ENCODE measurements at places on chromosomes 12 and 14.

- no peak for DNase-seq
Measured at GRCh38 chr12:54708826-54709225, 60.7 kb upstream of the DCD start.

DNA sequence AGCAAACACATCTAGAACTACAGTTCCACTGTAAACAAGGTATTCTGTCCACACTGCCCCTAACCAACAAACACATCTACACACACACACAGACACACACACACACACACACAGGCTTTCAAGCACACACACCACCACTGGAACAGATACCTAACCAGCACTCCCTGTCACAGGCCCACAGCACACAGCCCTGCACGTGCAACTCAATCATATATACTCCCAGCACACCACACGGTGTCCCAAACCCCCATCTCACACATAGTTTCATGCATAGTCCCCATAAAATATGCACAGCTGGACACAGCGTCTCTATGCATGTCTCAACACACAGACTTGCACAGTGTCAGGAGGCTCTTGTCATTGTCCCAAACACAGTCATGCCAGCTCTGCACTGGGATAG lies 27.6 kb downstream of the KRT8 start:
- no peak for DNase-seq

DNA sequence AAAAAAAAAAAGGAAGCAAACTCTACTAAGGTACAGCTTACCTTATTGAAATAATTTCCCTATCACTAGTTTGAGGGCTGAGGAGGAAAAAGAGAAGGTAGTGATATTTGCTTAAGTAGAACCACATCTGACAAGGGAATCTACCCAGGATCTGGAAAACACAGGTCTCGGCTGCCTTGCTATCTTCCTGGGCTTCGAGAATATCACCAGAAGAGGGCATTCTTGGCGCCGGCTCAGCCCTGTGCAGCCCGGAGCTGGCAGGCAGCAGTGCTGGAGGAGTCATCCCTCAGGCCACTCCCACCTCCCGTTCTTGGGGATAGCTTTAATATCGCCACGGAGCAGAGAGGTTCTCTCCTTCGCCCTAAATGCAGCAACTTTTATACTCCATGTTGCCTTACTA lies 1181.2 kb downstream of the VRK1 start:
- peak; percentile 56 for DNase-seq

GRCh38 chr12:121116318-121117225 lies 16.1 kb upstream of the P2RX7 start:
- DNase-seq: no peak

GRCh38 chr12:126139355-126139754 lies 1074.1 kb downstream of the AACS start:
- no peak for DNase-seq

GRCh38 chr12:120713861-120714482 lies 3.7 kb downstream of the UNC119B start:
- DNase-seq: peak; percentile 53

DNA sequence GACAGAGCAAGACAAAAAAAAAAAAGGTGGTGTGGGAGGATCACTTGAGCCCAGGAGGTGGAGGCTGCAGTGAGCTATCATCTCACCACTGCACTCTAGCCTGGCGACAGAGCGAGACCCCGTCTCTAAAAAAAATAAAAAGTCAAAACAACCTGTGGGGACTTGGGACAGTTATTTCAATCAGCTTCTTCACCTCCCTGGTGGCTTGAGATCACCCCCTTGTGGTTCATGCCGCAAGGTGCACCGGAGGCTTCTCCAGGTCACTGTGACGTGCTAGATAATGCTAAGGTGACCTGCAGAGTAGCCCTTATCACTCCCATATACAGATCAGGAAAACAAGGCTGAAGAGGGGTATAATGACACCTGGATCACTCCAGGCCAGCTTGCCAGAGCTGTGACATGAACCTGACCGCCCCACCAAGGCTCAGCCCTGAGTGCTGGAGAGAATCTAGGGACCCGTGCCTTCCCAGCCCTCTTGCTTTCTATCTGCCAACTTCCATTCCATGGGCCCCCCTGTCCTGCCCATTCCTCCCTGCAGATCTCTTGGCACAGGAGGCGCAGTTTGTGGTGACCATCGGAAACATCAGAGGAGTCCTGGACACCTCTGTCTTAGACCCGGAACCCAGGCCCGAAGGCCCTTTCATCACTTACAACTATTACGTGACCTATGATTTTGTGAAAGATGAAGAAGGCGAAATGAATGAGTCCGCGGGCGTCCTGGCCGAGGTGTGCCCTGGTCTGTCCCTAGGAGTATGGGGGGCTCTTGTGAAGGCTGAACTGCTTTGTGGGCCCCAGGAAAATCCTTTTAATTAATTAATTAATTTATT lies 8.1 kb downstream of the LRRC43 start:
- no peak for DNase-seq

GRCh38 chr12:110699591-110700445 lies 10.9 kb upstream of the HVCN1 start:
- no peak for DNase-seq

- peak; percentile 38 for DNase-seq
Measured at GRCh38 chr12:3071107-3071506, 6.1 kb upstream of the TSPAN9 start.

DNA sequence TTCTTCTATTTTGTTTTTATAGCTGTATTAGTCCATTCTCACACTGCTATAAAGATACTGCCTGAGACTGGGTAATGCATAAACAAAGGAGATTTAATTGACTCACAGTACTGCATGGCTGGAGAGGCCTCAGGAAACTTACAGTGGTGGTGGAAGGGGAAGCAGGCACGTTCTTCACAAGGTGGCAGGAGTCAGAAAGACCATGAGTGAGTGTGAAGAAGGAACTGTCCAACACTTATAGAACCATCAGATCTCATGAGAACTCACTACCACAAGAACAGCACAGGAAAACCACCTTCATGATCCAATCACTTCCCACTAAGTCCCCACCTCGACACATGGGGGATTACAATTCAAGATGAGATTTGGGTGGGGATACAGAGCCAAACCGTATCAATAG lies 42.3 kb downstream of the ARMH4 start:
- DNase-seq: no peak

DNA sequence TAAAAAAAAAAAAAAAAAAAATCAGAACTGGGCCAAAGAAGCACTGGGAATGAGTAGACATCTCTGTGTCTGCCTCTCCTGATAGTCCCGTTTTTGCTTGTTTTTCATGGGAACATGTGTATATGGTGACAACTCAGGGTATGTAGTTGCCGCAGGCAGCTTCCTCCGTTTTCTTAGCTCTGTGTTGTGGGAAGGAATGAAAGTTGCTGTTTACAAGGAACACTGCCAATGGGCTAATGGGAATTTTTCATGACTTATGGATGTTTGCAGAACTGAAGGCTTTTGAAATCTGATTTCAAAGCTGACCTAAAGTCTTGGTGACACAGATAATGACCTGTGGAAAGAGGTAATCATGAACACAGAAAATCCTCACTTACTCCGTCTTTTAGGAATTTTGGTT lies 146.4 kb upstream of the BTG1 start:
- no peak for DNase-seq

- no peak for DNase-seq
Measured at GRCh38 chr12:4562034-4562657, at the start of gene DYRK4. TSS of gene DYRK4 (plus strand) at chr12:4562208. CDS start at chr12:4562246, 38 bp downstream.

- no peak for DNase-seq
Measured at GRCh38 chr12:10652192-10652591, 21.7 kb downstream of the STYK1 start.

DNA sequence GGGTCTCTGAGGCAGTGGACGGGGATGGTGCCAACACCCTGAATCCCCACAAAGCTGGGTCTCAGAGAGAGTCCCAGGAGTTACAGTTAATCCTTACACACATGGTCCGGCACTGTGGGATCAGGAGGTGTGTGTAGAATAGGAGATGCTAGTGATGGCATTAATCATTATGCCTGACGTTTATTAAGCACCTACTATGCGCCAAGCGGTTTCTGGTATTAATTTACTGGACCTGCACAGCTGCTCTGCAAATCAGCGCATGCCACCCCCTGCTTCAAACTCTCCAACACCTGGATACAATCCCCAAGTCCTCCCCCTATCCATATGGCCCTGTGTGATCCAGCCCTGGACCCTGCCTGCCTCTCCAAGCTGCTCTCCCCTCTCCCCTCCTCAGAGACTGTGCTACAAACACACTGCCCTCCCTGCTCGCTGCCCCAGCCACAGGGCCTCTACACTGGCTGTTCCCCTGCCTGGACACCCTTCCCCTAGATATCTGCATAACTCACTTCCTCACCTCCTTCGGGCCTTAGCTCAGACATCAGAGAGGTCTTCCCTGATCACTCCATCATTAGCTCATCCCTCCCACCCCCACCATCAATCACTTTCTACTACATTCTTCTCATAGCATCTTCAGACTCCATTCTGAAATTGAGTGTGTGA lies 86.0 kb downstream of the RFLNA start:
- no peak for DNase-seq

DNA sequence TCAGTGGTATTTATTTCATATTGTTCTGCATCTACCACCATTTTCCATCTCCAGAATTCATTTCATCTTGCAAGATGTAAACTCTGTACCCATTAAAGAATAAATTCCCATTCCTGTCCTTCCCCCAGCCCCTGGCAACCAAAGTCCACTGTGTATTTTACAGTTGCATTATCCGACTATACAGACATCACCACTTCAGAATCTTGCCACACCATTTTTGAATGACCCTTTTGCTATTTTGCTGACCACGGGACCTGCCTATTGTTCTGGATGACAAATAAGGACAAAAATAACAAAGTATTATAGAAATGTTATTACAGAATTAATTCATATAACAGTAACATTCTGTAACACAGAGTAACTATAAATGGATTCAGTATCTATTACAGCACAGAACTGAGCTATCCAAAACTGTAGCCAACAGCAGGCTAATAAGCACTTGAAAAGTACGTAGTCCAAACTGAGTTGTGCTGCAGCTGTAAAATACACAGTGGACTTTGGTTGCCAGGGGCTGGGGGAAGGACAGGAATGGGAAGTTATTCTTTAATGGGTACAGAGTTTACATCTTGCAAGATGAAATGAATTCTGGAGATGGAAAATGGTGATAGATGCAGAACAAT lies 61.3 kb downstream of the CDK17 start:
- DNase-seq: no peak

GRCh38 chr14:22280497-22281316 lies 308.3 kb downstream of the DAD1 start:
- DNase-seq: no peak

- DNase-seq: no peak
Measured at GRCh38 chr12:131736446-131737149, 25.7 kb downstream of the SFSWAP start.

GRCh38 chr12:57849035-57849434 lies 2.5 kb upstream of the CTDSP2 start:
- DNase-seq: no peak

GRCh38 chr14:84042992-84043391 lies 1487.0 kb upstream of the FLRT2 start:
- DNase-seq: no peak

DNA sequence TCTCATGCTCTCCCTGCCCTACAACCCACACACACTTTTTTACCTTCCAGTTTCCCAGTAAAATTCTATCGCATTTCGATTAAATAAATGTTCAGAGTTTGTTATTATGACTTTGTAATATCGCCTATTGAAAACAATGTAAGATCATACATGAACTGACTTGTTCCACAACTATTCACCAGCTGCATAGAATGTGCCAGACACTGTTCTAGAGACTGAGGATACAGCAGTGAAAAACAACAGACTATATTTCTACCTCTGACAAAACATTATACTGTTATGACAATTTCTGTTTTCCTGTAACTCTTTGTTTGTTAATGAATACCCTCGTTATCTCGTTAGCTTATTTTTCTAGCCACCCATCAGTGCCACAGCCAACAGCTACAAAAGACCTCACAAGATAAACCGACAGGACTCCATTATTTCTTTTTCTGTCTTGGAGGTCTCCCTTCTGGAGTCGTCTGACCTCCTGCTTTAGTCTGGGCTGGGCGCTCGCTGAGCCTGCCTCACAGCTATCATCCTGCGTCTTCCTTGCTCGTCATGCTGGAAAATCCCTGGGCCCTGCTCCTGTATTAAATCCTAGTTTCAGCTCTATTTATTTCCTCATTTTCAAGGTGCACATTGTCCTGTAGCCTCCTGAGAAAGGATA lies 498.9 kb downstream of the DIO2 start:
- DNase-seq: no peak

DNA sequence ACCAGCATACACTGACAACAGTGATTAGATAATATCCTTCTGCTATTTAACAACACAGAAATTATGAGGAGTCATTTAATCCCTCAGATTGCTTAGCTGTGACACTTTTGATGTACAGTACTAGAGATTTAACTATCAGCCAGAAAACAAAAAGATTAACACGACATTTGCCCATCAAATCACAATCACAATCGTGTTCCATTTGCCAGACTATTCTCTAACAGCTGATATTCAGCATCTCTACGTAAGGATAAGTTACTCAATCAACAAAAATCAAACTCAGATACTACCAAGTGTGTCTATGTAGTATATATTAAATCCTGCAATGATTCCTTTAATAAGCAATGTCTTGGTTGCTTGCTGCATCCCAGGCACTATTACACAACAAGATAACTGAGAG lies 558.7 kb upstream of the USP15 start:
- DNase-seq: no peak

- DNase-seq: no peak
Measured at GRCh38 chr12:32240831-32241230, 134.2 kb downstream of the BICD1 start.

GRCh38 chr14:21106176-21106497 lies 5.3 kb downstream of the TMEM253 start:
- DNase-seq: no peak

DNA sequence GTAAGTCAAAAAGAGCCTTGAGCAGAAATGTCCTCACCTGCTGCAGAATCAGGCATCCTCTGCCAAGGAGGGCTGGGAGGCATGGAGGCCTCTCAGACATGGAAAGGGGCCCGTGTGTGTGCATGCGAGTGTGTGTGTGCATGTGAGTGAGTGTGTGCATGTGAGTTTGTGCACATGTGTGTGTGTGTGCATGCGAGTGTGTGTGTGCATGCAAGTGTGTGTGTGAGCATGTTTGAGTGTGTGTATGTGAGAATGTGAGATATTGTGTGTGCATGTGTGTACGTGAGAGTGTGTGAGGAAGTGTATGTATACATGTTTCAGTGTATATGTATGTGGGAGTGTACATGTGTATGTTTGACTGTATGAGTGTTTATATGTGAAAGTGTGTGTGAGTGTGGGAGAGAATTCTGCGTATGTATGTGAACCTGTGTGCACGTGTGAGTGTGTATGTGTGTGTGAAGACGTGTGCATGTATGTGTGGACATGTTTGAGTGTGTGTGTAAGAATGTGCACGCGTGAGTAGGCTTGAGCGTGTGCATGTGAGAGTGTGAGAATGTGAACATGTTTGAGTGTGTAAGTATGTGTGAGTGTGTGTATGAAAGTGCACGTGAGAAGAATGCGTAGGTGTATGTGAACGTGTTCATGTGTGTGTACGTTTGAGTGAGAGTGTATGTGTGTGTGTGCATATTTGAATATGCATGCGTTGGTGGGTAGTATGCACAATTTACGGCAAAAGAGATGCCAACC lies 90.8 kb downstream of the TBX5 start:
- DNase-seq: no peak

- no peak for DNase-seq
Measured at GRCh38 chr14:93234798-93235197, 27.7 kb downstream of the UBR7 start.
